Suprapubic skin (tissue), 4 donors: ENCODE measurements at places on chromosomes 4 and X. TPM values are rescaled to one million over a fixed set of nuclear protein-coding genes. Genes with fewer than 3 reads are reported as not detected.

Gene ADH7
- 1.1 TPM for total RNA-seq

Gene MECP2
- 33.2 TPM for total RNA-seq

Gene JADE3
- total RNA-seq: 3.6 TPM

Gene ATOH1
- not detected for total RNA-seq

Gene ATG4A
- total RNA-seq: 14.1 TPM

Gene BEND2
- not detected for total RNA-seq

GRCh38 chr4:127414951-127415606 is 217.7 kb upstream of the INTU start:
- no peak for DNase-seq

DNA sequence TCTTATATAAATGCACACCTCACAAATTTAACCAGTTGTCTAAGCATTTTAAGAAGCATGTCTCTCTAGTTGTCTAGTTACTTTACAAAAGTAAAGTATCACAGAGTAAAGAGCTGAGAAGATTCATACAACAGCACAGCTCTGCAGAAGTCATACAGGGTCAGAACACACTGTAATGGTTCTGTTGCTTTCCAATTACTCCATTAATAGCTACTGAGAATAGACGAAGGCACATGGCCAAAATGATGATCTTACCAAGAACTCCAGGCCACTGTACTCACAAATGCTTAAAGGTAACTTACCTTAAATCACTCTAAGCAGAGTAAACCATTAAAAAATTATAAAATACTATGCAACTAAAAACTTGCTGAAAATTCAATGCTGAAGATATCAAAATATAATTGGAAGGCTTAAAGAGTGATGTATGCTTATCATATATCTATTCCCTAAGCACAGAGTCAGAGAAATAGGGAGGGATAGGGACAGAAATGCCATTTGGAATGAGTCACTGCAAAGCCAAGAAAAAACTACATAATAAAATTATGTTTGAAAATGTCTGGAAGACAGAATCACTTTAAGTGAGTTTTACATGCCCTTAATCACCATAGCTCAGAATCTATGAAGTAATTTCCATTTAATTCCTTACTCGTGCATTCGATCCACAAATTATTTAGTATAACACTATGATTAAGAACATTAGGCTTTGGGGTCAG is 71.0 kb downstream of the DDX60L start:
- no peak for DNase-seq

DNA sequence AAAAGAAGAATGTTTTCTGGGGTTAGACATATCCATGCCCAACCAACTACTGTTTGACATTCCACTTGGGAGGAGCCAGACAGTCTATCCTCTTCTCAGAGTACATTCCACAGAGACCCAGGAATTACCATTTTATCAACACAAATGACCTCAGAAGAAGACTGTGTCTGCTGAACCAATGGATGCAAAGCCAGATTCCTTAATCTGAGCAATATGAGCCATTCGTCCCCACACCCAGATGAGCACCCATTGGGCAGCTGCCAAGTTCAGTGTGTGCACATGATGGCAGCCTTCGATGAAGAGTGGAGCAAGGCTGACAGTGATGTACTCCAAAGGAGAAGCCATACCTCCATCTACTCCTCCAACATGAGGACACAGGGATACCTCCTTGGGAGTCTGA is 111.3 kb downstream of the ZNF674 start:
- DNase-seq: no peak

DNA sequence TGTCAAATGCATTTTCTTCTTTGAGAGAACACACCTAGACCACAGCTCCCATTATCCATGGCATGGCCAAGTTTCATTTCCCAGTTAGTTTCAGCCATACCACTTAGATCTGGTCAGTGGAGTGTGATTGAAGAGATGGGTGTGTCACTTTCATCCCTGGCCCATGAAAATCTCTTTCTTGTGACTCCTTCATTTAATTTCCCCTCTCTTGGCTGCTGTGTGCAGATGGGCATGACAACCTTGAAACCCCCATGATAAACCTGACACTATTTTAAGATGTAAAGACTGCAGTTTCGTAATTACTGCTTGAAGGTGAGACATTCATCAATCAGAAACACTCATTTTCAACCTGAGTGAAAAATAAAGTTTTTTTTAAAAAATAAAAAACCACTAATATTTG is 284.9 kb downstream of the IL15 start:
- no peak for DNase-seq

GRCh38 chr4:41427306-41427882 is 110.6 kb upstream of the LIMCH1 start:
- no peak for DNase-seq

DNA sequence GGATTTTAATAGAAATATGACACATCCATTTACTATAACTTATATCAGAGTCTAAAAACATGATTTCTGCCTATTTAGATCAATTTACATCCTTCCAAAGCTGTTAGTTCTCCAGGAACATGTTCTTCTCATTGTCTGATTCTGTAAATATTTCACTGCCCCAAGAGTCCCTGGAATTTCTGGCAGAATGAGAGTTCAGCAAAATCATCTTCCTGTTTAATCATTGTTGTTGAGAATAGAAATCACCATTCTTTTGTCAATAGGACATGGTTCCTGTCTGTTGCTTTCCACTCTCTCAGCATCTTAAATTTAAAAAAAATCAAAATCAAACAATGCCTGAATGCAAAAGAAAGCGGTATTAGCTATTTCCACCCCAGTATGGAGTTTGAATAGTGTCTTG is 172.8 kb upstream of the FRMPD4 start:
- no peak for DNase-seq

GRCh38 chr4:158827543-158827981 is 58.7 kb downstream of the FNIP2 start:
- no peak for DNase-seq

DNA sequence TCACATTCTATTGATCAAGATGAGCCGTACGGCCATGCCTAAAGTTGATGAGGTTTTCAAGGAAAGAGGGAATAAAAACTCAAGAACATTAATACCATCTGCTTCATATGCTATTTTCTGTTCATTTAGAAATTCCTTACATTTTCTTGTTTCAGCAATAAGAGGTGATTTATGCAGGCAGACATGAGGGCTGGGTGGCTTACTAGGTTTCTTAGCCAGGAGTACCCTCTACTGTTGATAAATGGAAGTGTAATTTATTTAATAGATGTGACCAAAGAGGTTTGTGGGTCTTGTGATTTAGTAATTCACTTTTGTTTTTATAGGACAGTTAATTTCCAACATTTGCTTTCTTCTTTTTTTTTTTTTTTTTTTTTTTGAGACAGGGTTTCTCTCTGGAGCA is 6.4 kb upstream of the SMIM9 start:
- DNase-seq: no peak

GRCh38 chr4:134313591-134313990 is 112.0 kb upstream of the PABPC4L start:
- DNase-seq: no peak

DNA sequence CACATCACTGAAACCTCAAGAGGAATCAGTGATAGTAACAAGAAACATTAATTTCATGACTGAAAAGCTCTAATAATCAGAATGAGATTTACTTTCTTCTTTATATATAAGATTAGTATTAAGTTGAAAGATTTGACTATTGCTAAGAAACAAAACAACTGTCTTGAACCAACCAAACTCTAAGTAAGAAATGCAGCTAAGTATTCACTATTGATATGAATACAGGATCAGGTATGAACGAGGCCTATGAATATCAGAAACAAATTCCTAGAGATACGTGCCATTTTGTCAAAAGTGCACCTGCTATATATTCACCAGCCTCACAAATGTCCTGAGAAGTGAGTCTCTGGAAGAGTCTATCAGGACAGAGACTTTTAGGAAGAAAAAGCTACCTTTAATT is 32.1 kb downstream of the GATB start:
- DNase-seq: no peak
